ENCODE measurements at places on chromosomes 11 and 22.
A peak's percentile ranks its signal among the peaks of the same experiment; 100 is the strongest.

DNA sequence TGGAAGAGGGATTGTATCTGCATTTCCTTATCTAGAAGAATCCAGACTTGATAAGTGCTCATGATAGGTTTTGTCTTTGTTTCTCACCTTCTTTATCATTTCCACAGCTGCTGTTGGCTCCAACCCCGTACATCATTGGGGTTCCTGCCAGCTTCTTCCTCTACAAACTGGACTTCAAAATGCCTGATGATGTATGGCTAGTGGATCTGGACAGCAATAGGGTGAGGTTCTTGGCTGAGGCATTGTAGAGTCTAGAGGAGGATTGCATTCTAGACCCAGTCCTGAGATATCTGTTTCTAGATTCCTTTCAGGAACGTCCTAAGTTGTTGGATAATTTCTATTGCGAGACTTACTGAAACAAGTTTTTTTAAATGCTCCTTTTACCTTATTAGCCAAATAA lies 8.1 kb downstream of the MADD start:
- no peak for DNase-seq

DNA sequence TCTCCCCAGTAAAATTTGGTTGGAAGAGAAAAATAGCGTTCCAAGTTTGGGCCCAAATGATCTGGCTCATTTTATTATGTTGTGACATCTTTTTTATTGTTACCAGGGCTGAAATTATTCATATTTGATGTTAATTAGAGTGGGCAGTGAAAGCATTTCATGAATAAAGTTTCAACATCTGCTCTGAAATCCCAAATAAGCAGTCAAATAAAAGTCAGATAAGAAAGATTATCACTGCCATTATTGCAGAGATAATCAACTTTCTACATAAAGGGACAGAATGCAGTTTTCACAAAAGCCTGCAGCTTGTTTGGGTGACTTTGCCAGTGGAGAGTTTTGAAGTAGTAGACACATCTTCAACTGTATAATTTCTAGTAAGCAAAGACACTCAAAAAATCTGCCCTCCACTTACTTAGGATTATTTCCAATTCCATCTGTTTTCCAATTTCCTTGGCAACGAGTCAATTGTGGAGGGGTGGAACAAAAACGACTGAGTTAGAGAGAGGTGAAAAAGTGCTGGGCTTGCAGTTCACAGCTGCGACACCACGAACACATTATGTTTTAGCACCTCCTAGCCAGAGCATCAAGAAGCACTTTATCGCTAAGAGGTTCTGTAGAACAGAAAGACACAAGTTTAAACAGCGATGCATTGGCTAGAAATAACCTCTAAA lies 9.0 kb downstream of the TECTA start:
- DNase-seq = no peak

DNA sequence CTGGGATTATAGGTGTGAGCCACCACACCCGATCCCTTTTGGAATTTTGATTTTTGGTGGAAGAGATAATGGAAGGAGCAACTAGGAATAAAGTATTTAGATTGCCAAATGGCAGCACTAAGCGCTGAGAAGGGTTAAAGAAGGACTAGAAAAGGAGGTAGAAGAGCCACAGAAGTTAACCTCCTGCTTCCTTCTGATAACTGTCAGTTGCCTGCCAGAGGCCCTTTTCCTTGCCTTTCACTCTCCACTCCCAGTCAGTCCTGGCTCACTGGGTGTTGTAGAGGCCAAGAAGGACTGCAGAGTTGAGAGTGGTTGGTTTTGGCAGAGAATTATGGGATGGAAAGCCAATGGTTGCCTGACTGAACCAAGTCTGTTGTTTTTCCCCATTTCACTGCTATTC lies 19.3 kb downstream of the ZC3H12C start:
- DNase-seq = no peak

- peak; percentile 76 for DNase-seq
Measured at GRCh38 chr11:95680169-95680929, 109.2 kb downstream of the FAM76B start.

GRCh38 chr11:47160753-47161133 lies 15.9 kb downstream of the ARFGAP2 start:
- DNase-seq = no peak

DNA sequence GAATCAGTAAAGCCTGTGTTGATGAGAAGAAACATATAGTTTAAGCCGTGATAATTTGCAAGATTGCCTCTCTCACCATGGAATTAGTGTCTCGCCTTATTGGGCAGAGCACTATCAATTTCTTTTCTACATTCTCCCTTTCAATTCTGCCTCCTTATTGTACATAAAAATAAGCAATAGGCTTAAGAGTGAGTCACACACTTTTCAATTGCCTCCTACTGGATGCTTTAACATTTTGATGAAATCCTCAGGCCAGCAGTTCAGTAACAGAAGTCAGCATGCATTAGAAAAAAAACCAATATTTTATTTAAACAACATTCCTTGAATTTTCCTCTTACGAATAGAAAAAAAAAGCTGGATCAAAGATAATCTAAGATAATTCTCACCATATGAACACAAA lies 33.8 kb upstream of the VWA5A start:
- DNase-seq = no peak

DNA sequence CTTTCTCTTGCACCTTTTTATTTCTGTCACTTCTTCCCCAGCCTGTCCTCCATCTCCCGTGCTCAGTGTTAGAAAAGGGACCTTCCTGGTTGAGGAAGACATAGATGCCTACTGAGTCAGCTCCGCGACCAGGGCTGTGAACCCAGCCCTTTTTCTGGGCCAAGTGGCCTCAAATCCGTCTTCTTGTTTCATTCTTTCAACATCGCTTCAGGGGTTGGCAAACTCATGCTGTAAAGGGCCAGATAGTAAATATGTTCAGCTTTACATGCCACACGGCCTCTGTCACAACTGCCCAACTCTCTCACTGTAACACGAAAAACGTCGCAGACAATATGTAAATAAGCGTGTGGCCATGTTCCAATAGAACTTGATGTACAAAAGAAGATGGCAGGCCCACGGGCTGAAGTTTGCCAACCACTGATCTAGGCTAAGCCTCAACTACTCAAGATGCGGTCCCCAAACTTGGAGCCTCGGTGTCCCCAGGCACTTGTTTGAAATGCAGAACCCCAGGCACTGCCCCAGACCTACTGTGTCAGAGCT lies 338.4 kb downstream of the MN1 start:
- no peak for DNase-seq

DNA sequence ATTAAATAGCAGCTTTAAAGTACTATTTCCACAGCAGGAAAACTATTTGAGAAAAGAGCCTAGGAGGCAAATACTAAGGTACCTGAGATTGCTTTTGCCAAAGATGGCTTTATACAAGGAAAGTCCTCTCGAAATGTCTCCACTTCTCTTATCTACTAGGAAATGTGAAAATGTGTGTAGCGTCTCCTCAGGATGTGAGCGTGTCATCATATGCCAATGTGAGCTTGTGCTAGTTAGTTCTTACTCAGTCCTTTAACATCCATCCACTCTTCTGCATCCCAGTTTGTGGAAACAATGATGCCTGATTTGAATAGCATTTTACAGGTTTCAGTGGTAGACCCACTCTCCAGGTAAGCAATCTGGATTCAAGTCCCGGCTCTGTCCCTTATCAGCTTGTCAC lies 421.0 kb downstream of the DYNC2H1 start:
- no peak for DNase-seq

GRCh38 chr11:2772544-2773031 lies 72.8 kb upstream of the KCNQ1OT1 start:
- peak; percentile 9 for DNase-seq

DNA sequence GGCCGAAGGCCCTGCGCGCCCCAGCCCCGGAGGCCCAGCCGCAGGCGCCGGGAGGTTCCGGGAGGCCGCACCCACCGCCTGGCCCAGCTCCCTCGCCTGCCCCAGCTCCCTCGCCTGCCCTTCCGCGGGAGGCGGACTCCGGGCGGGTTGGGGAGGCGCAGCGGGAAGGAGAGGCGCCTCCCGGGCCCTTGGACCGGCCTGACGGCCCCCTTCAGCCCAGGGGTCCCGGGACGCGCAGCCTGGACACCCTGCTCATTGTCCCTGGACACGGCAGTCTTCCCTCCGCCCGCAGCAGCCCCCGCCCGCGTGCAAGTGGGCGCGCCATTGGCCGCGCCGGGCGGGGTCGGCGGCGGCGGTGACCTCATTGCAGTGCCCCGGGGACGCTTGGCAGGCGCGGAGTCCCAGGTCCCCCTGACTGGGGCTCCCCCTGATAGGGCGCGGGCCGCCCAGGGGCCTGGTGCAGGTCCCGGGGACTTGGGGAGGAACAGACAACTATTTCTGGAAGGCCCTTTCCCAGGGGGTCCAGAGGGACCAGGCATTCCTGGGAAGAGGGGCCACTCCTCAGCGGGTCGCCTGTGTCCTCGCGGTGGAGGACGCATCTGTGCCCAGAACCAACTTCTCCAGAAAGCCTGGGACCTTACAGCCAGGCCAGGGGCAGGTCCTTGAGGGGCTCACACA lies 501 bp downstream of the CD151 start:
- no peak for DNase-seq

- DNase-seq = no peak
Measured at GRCh38 chr22:22827187-22827939, 60.3 kb upstream of the IGLL5 start.

DNA sequence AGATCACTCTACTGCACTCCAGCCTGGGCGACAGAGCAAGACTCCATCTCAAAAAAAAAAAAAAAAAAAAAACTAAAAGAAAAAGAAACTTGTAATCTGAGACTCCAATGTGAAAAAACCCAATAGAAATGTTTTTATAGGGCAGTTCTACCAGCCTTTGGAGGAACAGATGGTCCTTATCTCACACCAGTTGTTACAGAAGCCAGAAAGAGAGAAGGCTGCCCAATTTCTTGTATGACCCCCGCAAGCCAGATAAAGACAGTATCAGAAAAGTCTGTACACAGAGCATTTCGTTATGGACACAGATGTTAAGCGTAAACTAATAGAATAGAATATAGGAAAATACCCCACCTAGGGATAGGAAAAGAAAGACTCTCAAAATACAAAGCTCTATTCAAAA lies 11.3 kb upstream of the TSGA10IP start:
- DNase-seq = no peak

- DNase-seq = no peak
Measured at GRCh38 chr11:79045018-79045799, 395.6 kb downstream of the TENM4 start.

- DNase-seq = no peak
Measured at GRCh38 chr11:16292167-16292859, 64.0 kb downstream of the SOX6 start.

GRCh38 chr11:15969281-15969680 lies 387.1 kb downstream of the SOX6 start:
- peak; percentile 80 for DNase-seq

- no peak for DNase-seq
Measured at GRCh38 chr11:58957922-58958321, 18.6 kb downstream of the GLYATL1 start.

DNA sequence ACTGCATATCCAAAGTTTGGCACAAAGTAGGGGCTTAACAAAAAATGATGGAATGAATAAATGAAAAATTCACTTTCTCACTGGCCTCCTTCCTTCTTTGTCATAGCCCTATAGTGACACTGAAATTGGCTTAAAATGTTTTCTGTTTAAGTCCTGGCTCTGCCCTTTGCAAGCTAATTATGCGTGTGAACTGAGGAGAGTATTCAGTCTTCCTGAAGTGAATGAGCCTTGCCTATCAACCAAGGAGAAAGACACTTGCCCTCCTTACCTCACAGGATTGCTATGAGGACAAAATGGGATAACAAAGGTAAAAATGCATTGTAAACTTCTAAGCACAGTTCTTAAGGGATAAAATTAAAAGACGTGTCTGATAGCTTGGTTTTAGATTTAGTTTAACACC lies 729.8 kb upstream of the ANO3 start:
- no peak for DNase-seq

- DNase-seq = no peak
Measured at GRCh38 chr11:92317721-92318120, 93.1 kb downstream of the FAT3 start.

- DNase-seq = peak; percentile 76
Measured at GRCh38 chr22:25110846-25111578, 88.6 kb upstream of the CRYBB3 start.

- no peak for DNase-seq
Measured at GRCh38 chr11:10382518-10382917, 72.5 kb upstream of the AMPD3 start.

DNA sequence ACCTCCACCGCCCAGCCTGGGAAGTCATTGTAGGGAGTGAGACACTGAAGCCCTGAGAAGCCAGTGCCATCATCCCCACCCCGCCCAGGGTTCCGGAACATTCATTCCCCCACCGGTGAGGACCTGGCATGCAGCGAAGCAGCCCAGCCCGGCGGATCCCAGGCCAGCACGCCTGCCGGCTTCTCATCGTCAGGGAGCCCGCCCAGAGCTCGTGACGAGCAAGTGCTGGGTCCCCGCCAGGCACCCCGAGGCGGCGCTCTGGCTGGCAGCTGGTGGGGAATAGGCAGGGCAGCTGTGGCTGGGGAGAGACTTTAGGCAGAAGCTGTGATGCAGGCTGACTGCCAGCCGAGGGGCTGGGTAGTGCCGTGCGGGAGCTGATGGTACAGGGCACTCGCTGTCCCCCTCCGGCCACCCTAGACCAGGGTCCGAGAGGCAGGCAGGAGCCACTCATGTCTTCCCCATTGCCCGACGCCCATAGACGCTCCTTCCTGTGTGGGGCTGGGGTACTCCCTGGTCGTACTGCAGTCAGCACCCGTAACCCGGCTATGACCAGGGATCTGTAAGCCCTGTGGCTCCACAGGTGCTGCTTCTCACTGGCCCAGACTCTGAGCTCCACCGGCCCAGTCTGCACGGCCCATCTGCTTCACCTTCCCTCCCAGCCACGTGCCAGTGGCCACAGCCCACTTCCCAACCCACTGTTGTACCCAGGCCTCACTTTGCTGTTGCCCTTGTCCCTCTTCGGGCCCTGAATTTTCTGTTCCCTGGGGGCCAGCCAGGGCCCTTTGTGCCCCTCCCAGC lies 24.5 kb upstream of the CABP7 start:
- DNase-seq = no peak

DNA sequence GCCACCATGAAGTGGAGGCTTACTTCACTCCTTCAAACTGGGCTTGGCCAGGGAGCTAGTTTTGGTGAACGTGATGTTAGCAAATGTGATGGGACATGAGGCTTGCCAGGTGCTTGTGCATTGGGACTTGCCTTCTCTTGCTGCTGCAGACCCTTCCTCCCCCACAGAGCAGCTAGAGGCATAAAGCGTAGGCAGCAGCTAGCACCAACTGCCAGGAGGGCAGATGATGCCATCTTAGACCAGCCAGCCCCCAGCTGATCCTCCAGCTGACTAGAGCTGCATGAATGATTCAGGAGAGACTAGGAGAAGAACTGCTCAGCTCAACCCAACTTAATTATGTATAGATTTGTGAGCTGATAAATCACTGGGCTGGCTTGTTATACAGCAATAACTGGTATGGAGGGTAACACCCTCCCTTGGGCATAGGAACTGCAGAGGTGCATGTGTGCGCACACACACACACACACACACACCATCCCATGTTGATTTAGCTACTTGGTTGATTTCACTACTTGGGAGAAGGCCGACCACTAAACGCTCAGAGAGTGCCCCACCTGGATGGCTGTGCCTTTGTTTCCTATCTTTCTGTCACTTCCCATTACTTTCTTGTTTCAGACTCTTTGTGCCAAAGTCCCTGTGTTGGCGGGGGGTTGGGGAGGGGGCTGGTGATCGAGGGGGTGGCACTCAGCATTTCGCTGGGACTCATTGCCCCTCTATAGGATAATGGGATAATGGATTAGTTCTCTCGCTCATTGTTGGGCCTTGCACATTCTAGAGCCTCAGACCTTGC lies 202.8 kb downstream of the ADAMTS15 start:
- no peak for DNase-seq

- DNase-seq = no peak
Measured at GRCh38 chr11:71131861-71132260, 120.5 kb downstream of the SHANK2 start.

- DNase-seq = no peak
Measured at GRCh38 chr22:40408718-40409612, 38.6 kb downstream of the SGSM3 start.
